ENCODE measurements at places on chromosomes 11 and 22.
A peak's percentile ranks its signal among the peaks of the same experiment; 100 is the strongest.

DNA sequence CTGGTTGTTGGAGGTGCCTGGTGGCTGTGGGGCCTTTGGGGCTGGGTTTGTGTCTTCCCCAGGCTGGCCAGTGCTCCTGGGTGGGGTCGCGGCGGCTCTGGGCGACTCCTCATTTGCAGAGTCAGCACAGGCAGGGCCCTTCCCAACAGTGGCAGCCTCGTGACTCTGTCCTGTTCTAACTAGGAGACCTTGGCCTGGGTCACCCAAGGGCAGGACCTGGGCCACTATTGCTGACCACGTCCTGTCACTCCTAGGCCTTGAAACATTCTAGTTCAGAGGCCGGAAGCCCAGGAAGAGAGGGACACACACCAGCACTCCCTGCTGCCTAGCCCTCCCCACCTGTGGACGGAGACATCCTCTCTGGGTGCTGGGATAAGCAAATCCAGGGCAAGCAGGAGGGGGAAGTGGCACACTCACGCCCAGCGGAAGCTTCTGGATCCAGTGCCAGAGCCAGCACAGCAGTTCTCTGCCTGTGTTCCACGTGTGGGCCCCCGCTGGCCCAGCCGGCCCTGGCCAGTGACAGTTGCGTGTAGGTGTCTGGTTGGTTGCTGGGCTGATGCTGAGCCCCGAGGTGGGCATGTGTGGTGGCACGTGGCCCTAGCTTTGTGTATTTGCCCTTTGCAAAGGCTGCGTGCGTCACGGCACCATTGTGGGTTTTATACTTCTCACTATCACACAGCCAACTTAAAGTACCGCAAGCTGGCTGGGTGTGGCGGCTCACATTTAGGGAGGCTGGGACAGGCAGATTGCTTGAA lies 4.3 kb upstream of the CHID1 start:
- no peak for DNase-seq

DNA sequence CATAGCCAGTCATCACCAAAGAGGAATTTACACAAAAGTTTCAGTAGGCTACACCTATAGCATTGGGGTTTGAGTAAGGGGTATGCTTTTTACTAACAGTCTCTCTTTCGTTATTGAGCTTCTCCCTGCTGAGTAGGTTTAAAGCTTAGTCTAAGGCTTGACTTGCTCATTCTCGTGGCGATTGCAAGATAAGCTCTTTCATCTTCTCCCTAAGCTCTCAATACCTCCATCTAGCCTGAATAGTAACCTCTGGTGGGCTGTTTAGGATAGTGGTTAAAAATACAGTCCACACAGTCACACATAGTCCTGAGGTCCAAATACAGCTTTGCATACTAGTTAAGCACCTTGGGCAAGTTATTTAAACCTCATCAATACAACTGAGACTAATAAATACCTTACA lies 65.6 kb downstream of the IMMP1L start:
- DNase-seq = no peak

DNA sequence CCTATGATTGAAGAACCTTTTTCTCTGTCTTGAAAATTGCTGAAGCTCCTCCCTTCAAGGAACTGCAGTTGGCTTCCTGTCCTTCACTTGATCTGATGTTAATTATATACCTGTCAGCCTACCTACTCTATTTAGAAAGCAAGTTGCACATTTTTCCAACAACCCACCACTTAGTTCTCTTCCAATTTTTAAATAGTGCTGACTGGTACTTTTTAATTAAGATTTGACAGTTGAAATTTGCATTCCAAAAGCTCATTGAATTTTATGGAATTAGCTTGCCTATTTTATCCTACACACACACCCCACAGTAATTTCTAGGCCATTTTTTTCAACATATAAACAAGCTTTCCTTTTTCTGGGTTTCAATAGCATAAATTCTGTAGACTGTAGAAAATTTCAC lies 820.3 kb upstream of the FAT3 start:
- DNase-seq = no peak

- DNase-seq = peak; percentile 55
These were observed 879 bp downstream of the TMEM121B start for GRCh38 chr22:17120281-17120680.

DNA sequence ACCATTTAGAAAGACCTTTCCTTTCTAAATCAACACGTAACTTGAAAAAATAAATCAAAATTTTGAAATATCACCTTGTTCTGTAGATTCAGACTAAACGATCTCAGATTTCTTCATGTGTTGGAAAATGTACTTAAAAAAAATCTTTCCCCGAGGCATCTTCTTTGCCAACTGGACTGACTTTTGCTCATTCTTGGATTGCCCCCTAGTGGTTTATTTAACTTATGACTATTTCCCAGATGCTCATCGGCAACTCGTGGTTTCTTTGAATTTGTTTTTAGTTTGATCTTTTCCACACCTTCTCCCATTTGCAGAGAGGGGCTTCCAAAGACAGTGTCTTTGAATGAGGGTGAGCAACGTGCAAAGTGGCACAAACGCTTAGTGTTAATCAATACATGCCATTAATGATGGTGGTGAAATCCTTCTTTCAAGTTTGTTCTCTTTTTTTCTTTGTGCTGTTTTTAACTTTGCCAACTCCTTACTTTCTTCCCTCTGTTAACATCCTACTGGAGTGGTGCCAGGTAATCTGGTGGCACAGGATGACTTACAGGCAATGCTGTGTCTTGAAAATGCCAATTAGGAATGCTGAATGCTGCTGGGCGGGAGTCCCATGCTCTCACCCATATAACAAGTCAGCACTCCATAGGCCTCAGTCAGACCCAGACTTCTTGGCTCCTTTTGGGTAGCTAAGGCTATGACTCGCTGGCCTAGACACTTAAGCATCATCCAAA lies 18.3 kb downstream of the PRSS23 start:
- peak; percentile 7 for DNase-seq

- DNase-seq = no peak
These were observed 2.4 kb downstream of the ZDHHC8 start for GRCh38 chr22:20133930-20134549.
